ENCODE measurements at places on chromosomes 6 and 20.

- ATAC-seq = no peak
Measured at GRCh38 chr6:101722471-101722870, 329.0 kb downstream of the GRIK2 start.

DNA sequence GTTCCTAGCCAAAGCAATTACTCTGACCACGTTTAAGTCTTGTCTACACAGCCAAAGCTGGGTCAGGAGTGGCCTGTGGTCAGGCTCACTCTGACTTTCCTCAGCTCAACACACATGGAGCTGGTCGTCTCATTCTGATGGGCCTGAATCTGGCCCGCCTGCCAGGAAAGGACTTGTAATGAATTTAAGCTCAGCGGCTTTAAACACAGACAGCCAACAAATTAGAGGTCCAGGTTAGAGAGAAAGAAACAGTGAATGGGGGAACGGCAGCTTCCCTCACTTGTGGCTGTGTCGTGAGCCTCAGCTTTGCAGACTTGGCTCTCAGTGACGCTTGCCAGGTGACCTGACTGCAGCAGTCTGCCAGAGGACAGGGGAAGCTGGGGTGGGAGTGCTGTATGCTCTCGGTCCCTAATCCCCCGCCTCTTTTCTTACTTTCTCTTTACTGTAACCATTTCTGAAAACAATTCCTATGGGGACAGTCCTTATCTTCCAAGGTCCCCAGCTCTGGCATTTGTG is 121.9 kb upstream of the AGPAT4 start:
- no peak for ATAC-seq

- ATAC-seq = no peak
Measured at GRCh38 chr20:41264819-41265218, 52.7 kb downstream of the ZHX3 start.

DNA sequence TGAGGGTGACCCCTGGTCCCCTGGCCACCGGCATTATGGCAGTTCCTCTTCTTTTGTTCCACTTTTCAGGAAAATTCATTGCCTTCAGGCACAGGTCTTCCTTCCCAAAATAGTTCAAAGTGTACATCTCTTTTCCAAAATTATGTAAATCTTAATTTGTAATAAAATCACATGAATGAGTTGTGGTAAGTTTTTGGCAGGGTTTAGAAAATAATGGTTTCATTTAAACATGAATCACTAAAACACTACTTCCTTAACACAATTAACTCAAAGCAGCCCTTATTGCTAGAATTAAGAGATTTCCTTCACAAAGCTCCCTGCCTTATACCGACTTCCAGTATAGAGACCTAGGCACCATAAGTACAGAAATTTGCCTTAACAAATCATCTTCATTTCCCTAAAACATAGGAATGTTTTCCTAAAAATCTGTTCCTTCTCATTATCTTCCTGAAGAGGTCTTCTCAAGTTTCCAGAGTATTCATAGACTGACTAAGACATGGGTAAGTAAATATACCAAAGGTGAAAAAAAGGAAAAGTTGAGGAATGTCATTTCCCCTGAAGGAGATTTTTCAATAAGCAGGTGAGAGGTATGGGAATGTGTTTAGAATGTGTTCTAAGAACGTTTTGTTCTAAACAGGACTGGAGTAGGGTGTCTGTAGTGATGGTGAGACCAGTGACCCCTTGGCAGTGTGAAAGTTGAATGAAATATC is 148.2 kb upstream of the CITED2 start:
- ATAC-seq = no peak

DNA sequence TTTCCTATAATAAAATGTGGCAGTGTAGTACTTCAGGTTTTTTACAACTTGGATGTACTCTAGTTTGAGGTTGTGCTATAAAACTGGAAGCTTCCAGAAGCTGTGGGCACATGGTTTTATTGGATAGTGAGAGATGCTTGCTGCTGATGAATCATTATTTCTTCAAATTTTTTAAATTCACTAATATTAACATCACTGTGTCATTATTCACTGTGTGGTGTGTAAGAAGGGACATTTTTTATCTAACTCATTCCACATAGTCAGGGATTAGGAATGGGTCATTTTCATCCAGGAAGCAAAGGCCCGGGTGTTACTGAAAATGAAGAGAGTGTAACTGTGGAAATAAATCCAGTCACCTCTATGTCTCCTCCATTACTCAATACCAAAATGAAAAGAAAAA is 421.0 kb downstream of the TENT5A start:
- no peak for ATAC-seq

DNA sequence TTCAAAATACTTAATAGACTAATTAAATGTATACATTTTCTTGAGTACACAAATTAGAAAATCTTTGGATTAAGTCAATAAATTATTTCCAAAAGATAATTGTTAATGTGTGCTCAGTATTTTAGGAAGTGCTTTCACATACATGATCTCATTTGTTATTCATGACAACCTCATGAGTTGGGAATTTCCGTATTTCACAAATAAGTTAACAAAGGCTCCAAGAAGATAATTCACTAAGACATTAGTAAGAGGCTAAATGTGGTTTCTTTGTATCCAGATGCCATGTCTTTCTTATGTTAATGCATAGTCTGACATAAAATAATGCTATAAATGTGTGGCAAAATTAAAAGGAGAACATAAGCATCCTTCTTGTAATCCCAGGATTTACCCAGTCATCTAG is 79.5 kb upstream of the TCF21 start:
- no peak for ATAC-seq

GRCh38 chr6:107264357-107264840 is 149.1 kb upstream of the BEND3 start:
- ATAC-seq = no peak

- no peak for ATAC-seq
Measured at GRCh38 chr6:100475554-100476320, 11.0 kb upstream of the SIM1 start.

GRCh38 chr20:22776369-22776768 is 192.0 kb upstream of the FOXA2 start:
- ATAC-seq = no peak

DNA sequence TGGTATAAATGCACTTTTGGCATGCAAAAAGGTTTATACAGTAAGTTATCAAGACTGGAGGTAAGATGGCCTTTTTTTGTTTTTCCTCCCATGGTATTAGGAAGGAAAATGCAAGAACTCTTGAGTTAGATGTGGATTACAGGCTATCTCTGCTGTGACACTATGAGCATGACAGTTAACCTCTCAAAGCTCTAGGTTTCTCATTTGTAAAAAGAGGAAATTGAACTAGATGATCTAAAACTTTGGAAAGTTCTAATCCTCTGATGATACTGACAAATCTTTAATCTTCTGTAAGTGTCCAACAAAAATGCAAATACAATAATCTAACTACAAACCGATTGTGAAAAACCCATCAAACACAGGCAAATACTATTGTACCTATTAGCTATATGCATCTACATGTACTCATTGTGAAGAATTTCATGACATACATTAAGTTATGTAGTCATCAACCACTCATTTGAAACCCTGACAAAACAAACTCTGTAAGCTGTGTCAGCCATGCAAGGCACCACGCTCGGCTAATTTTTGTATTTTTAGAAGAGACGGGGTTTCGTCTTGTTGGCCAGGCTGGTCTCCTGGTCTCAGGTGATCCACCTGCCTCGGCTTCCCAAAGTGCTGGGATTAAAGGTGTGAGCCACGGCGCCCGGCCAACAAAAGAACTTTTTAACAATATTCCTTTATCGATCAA is 4.2 kb downstream of the CDK19 start:
- no peak for ATAC-seq

DNA sequence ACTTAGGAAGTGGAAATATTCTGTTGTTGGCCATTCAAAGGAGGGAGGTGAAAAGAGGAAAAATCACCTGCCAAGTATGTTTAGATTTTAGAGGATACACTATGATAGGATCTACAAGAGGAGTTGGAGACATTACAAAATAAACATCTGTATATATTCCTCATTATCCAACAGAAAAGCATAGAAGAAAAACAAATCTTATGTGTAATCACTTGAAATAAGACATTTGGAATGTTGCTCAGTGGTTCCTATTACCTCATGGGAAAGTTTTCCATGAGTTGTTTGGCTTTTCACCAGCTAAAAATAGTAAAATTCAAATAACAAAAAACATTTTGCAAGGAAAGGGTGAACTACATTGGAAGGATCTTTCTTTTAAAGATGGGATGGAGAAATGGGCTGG is 76.7 kb upstream of the CARMIL1 start:
- no peak for ATAC-seq

GRCh38 chr6:169450097-169450496 is 196.5 kb upstream of the THBS2 start:
- ATAC-seq = no peak

GRCh38 chr6:113403966-113404595 is 453.1 kb upstream of the MARCKS start:
- ATAC-seq = no peak

- ATAC-seq = no peak
Measured at GRCh38 chr6:151098166-151098565, 141.6 kb upstream of the AKAP12 start.

DNA sequence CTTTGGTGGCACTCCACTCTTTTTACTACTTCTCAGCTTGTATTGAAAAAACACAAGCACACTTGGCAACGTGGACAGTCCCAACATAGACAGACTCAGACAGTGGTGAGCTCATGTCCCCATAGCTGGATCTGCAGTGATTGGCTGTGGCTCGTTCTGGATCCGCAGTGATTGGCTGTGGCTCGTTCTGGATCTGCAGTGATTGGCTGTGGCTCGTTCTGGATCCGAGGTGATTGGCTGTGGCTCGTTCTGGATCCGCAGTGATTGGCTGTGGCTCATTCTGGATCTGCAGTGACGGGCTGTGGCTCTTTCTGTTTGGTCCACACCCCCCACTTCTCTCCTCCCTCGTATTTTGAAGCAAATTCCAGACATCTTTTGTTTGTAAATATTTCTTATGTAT is 28.0 kb downstream of the OSBPL2 start:
- ATAC-seq = no peak

- no peak for ATAC-seq
Measured at GRCh38 chr6:136079701-136080565, 170.2 kb downstream of the MTFR2 start.

DNA sequence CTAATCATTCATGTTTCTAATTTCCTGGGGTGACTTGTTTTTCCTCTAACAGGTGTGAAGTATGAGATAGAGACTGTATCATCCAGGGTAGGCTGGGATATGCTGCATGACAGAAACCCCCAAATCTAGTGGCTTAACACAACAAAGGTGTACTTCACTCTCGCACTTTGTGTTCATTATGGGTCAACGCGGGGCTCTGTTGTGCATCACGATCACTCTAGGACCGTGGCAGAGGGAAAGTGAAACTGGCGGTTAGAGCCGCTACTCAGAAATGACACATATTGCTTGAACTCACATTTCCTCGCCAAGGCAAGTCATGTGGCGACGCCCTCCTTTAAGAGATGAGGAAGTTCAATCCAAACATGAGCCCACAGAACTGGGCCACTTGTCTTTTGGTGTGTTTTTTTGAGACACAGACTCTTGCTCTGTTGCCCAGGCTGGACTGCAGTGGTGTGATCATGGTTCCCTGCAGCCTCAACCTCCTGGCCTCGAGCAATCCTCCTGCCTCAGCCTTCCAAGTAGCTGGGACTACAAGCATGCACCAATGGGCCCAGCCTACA is 41.3 kb downstream of the PCNA start:
- peak; percentile 97 for ATAC-seq

- no peak for ATAC-seq
Measured at GRCh38 chr6:42689371-42689770, 33.0 kb downstream of the PRPH2 start.

DNA sequence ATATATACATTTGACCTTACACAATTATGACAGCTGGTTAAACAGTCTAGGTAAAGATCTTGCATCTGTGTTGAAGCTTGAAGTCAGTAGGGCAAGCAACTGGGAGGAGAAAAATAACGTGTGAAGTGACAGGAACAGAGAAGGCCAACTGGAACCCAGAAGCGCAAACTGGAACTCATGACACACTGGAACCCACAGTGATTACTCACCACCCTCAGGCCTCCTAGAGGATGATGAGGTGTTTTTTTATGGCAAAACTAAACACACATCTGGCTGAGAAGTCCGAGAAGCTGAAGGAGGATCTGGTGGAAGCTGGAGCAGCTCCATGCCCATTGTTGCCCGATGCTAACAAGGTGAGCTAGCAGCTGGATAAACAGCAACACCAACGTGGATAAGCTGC is 108.1 kb downstream of the TMEM200A start:
- no peak for ATAC-seq

GRCh38 chr6:52249078-52249477 is 4.8 kb upstream of the IL17F start:
- ATAC-seq = no peak

GRCh38 chr6:148677594-148678476 is 69.0 kb upstream of the UST start:
- ATAC-seq = peak; percentile 96

DNA sequence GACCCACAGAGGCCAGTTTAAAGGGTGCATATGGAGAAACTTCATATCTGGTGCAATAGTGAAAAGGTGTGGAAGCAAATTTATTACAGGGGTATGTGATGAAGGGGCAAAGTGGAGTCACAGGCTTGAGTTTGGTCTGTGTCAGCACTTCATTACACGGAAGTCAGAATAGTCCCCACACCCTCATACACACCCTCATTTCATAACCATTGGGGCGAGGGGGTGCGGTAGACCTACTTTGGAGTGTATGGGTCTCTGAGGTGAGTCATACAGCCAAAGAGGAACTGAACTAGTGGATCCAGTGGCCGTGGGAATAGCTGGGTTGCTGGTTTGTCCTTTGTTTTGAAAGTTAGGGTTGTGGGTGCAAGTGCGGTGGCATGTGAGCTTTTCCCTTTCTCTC is 3.3 kb downstream of the TM9SF4 start:
- ATAC-seq = no peak

DNA sequence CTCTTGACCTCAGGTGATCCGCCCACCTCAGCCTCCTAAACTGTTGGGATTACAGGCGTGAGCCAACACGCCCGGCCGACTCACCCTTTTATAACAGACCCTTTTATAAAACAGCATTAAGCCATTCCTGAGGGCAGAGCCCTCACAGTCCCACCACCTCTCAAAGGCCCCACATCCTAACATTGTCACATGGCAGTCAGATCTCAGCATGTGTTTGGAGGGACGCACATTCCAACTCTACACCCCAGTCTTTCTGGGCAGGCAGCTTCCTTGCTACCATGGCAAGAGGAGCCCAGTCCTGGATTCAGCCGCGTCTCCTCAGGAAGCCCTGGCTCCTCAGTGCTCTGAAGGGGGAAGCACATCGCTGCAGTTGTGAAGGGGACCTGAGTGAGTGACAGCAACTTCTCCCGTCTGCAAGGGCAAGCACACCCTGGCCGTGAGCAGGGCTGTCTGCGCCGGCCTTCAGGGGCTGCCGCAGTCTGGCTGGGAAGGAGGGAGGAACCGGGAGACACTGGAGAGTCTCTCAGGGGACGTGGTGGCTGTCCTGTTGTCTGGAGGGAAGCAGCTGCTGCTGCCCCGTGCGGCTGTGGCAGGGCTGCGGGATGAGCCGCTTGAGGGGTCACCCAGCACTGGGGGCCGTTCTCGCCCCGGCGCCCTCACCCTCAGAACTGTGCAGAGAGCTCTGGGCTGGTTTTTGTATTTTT is 15.9 kb downstream of the OSBPL2 start:
- ATAC-seq = no peak
